ENCODE measurements at places on chromosomes 7 and 10.

GRCh38 chr7:52249741-52250140 lies 785.7 kb upstream of the POM121L12 start:
- DNase-seq = no peak
- H3K27me3 ChIP-seq = no peaks in the 10 kb centered on the region
- H3K27ac ChIP-seq = no peak overlapping the region
- no peaks in the 10 kb centered on the region for H3K36me3 ChIP-seq
- no peak overlapping the region for H3K4me3 ChIP-seq
- H3K4me1 ChIP-seq = no peaks in the 10 kb centered on the region

DNA sequence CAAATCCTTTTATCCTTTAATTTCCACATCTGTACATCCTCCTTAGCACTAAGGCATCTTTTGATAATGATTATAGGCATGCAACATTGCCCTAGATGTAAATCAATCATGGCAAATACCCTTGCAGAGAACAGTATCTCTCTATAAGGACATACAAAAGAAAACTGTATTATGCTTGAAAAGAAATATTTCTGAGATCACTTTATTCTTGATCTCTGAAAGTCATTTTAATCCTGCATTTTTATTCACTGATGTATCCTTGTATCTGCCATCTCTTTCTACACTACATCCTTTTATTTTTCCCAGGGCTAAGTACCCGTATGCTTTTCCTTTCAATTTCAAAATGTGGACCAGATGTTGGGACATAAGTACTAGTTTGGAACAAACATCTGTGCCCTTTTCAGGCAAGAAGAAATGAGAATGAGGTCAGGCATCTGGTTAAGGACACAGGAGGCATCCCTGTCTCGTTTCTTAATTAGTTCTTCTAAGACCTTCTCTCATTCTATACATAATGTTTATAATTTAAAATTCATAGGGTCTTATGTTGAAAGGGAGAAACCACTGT lies 338.6 kb downstream of the CNTNAP2 start:
- H3K4me3 ChIP-seq = no peak overlapping the region
- no peaks in the 10 kb centered on the region for H3K27me3 ChIP-seq
- H3K4me1 ChIP-seq = no peaks in the 10 kb centered on the region

- DNase-seq = no peak
- H3K4me1 ChIP-seq = no peaks in the 10 kb centered on the region
- H3K27ac ChIP-seq = no peak overlapping the region
These were observed 128.4 kb downstream of the MTERF1 start for GRCh38 chr7:91752102-91752501.

DNA sequence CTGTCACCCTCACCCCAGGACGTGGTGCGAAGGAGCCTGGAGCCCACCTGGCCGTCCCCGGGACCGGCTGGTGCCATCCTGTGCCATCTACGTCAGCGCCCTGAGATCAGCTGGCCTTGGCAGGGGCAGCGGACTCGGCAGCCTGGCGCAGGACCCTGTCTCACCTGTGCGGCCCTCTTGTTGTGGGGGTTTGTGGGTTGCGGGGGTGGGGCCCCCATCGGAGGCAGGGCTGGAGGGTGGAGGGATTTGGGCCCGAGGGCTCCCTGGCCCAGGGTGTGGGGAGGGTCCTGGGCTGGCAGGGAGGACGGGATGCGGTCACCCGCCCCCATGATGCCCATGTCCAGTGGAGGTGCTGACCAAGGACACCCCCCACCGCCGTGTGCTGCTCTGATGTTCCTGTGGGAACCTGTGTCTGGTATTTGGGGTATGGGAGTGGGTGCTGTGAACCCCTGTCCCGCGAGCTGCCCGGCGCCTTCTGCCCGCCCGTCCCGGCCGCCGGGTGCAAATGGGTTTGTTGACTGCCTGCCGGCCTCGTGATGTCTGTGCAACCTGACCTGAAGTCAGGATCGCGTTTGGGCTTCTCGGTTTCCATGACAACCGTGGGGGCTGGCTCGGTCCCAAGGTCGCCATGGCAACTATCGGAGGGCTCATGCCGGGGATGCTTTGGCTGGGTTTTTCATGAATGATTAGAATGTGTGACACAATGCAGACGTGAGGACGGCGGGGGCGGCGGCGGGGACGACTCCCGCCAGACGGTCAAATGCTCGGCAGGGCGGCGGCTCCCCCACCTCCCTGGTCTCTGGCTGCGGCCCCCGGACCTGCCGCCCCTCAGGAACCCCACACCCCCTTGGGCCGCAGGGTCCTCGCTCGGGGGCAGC lies 7.3 kb downstream of the MAFK start:
- peak; percentile 62 for DNase-seq
- H3K4me1 ChIP-seq = peaks cover 22% of the 10 kb centered on the region
- peak overlapping the region; percentile 51 for H3K4me3 ChIP-seq
- H3K27ac ChIP-seq = peak overlapping the region; percentile 98
- no peaks in the 10 kb centered on the region for H3K27me3 ChIP-seq

DNA sequence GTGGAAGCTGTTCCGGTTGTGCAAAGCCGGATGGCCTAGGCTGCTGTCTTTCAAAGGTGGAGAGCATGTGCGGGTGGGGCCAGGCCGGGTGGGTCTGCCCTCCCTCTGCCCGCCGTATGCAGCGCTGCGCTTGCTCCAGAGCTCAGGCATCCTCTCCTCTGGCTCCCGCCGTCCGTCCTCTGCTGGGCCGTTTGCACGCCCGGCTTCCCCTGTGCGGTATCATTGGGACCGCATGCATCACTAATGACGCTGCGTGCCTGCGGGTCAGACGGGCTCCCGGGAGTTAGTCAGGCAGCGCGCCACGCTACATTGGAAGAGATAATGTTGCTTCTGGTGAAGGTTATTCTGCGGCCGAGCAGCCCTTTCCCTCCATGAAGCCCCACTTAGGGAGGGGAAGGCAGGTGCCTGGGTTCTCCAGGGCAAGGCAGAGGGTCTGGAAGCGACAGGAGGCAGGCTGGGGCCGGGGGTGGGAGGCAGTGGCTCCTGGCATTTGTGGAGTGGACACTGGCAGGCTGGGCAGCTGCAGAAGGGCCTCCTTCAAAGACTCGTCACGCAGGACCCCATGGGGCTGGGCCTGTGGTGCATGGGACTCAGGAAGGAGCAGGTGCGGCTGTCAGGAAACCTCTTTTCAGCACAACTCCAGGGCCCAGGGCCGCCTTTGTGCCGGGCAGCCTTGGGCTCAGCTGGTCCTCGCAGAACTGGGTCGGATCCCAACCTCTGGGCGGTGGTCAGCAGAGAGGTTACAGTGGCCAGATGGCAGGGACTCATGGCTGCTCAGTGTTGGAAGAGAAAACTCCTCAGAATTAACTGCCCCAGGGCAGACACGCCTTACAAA lies 318.5 kb downstream of the WDR37 start:
- H3K4me3 ChIP-seq = no peak overlapping the region
- no peaks in the 10 kb centered on the region for H3K36me3 ChIP-seq
- H3K4me1 ChIP-seq = peaks cover 6% of the 10 kb centered on the region
- no peak for DNase-seq
- peaks cover 23% of the 10 kb centered on the region for H3K27me3 ChIP-seq

- no peak overlapping the region for H3K27ac ChIP-seq
- no peaks in the 10 kb centered on the region for H3K36me3 ChIP-seq
- no peak for DNase-seq
- H3K4me1 ChIP-seq = peaks cover 50% of the 10 kb centered on the region
- H3K27me3 ChIP-seq = no peaks in the 10 kb centered on the region
These were observed 25.1 kb downstream of the CDK14 start for GRCh38 chr7:90621125-90621746.

- peak overlapping the region; percentile 80 for H3K4me3 ChIP-seq
- no peaks in the 10 kb centered on the region for H3K36me3 ChIP-seq
- peaks cover 23% of the 10 kb centered on the region for H3K27me3 ChIP-seq
- H3K4me1 ChIP-seq = no peaks in the 10 kb centered on the region
- no peak overlapping the region for H3K27ac ChIP-seq
These were observed 285.1 kb downstream of the ZEB1 start for GRCh38 chr10:31604096-31604495.

DNA sequence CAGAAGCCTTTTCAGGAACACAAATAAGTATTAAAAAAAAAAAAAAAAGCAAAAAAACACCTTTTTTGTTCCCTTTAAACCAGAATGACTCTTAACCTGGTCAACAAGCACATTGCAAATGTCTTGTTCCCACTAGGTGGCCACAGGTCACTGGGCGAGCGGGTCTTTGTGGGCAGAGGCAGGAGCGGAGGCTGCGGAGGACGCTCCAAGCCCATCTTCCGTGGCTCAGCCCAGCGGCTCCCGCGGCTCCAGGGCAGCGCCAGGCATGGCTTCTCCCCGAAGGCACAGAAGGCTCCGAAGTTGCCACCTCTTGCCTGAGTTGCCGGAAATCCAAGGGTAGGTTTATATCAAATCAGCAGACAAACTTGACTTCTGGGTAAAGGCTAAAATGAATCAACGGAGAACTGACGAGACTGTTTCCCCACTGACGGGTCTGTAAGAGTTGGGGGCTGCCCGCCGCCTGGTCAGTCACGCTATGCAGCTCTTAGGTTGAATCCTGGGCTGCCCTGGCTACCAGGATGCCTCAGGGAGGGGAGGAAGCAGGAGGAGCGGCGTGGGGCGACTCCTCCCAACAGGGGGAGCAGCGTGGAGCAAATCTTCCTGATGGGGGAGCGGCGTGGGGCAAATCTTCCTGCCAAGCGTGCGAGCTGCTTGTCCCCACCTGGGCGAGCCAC lies 144.5 kb downstream of the PTPRN2 start:
- H3K27ac ChIP-seq = no peak overlapping the region
- no peaks in the 10 kb centered on the region for H3K27me3 ChIP-seq
- H3K4me3 ChIP-seq = no peak overlapping the region
- H3K36me3 ChIP-seq = no peaks in the 10 kb centered on the region

DNA sequence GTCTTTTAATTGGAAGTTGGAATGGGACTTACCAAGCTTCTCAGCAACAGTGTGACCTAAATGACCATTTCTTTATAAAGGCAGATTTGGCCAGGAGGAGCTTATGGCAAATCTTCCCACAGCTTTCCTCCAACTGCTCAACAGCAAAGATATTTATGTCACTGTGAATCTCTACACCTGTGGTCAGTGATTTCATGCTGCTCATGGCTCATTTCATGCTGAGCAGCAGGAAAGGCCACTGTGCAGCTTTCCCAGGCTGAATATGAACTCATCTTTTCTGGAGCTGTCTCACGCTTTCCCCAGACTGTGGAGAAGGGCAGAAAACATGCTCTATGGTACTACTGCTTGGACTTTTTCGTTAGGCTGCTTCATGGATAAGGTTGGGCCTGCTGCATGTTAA lies 29.8 kb downstream of the CALCR start:
- no peak for DNase-seq
- no peak overlapping the region for H3K27ac ChIP-seq
- no peak overlapping the region for H3K4me3 ChIP-seq
- no peaks in the 10 kb centered on the region for H3K36me3 ChIP-seq

- no peak overlapping the region for H3K27ac ChIP-seq
- H3K36me3 ChIP-seq = no peaks in the 10 kb centered on the region
- no peak overlapping the region for H3K4me3 ChIP-seq
- DNase-seq = no peak
- H3K27me3 ChIP-seq = peaks cover 15% of the 10 kb centered on the region
- H3K4me1 ChIP-seq = peaks cover 5% of the 10 kb centered on the region
These were observed 171.6 kb upstream of the NPSR1 start for GRCh38 chr7:34486371-34486770.

GRCh38 chr10:28743576-28743975 lies 66.3 kb downstream of the BAMBI start:
- H3K4me3 ChIP-seq = peak overlapping the region; percentile 27
- peaks cover 2% of the 10 kb centered on the region for H3K27me3 ChIP-seq
- H3K4me1 ChIP-seq = peaks cover 8% of the 10 kb centered on the region

GRCh38 chr7:28410628-28411531 lies 1.4 kb upstream of the CREB5 start:
- peak overlapping the region; percentile 89 for H3K27ac ChIP-seq
- peaks cover 13% of the 10 kb centered on the region for H3K4me1 ChIP-seq
- H3K27me3 ChIP-seq = peaks cover 86% of the 10 kb centered on the region
- no peaks in the 10 kb centered on the region for H3K36me3 ChIP-seq
- H3K4me3 ChIP-seq = peak overlapping the region; percentile 82
- peak; percentile 10 for DNase-seq

DNA sequence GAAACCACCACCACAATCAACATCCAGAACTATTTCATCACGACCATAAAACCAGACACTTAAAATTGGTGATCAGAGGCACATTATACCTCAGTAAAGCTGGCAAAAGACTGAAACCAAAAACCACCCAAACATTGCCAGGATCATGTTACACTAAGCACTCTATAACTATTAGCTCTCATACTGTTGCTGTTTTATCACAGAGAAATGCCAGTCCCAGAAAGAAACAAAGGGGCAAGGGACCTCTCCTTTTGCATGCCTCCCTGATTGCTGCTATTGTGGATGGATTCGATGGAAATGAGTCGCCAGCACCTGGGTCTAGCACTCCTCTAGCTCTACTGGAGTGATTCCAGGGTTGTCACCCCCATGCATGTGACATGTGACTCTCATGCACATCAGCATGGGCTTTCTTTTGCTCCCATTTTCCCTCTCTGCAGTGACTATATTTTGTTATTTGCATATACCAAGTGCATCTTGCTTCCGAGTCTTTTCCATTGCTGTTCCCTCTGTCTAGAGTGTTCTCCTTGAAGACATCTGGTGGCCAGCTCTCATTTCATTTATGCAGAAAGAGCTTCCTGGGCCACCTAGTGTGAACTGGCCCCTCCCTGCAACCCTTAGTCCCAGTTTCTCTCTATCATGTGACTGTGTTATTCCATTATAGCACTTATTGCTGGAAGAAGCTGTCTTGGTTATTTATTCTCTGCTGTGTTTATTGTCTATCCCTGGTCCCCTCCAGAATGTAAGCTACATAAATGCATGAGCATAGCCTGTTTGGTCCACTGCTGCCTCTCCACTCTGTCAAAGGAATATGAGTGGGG lies 300.6 kb downstream of the PLXNA4 start:
- H3K4me1 ChIP-seq = no peaks in the 10 kb centered on the region
- H3K36me3 ChIP-seq = no peaks in the 10 kb centered on the region
- no peak overlapping the region for H3K27ac ChIP-seq
- H3K27me3 ChIP-seq = peaks cover 13% of the 10 kb centered on the region
- H3K4me3 ChIP-seq = no peak overlapping the region

- no peak for DNase-seq
- no peak overlapping the region for H3K27ac ChIP-seq
- H3K27me3 ChIP-seq = peaks cover 3% of the 10 kb centered on the region
- H3K4me3 ChIP-seq = no peak overlapping the region
- peaks cover 2% of the 10 kb centered on the region for H3K4me1 ChIP-seq
These were observed 33.1 kb upstream of the GALNT11 start for GRCh38 chr7:151992375-151992774.

DNA sequence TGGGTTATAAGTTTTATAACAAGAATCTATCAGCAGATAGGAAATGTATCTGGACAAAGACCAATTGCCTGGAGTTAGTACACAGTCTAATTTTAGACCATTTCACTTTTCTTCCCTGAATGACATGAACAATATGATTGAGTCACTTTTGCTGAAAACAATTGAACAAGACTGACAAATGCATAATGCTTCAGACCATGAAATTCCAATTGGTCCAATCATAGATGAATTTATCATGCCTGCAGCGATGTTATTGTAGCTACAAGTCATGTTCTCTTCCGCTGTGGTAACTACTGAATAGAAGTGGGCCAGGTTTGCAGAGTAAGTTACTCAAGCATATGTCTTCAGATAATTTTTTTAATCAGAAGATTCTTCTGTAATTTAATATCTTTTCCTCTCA lies 73.4 kb downstream of the VSTM2A start:
- H3K4me3 ChIP-seq = no peak overlapping the region
- H3K27me3 ChIP-seq = no peaks in the 10 kb centered on the region
- H3K27ac ChIP-seq = no peak overlapping the region
- H3K4me1 ChIP-seq = no peaks in the 10 kb centered on the region
- H3K36me3 ChIP-seq = no peaks in the 10 kb centered on the region
- DNase-seq = no peak

GRCh38 chr7:36441344-36442022 lies 51.8 kb downstream of the ANLN start:
- DNase-seq = no peak
- H3K27me3 ChIP-seq = no peaks in the 10 kb centered on the region
- no peak overlapping the region for H3K4me3 ChIP-seq
- H3K27ac ChIP-seq = no peak overlapping the region
- H3K4me1 ChIP-seq = no peaks in the 10 kb centered on the region

GRCh38 chr10:60341969-60342368 lies 47.7 kb downstream of the ANK3 start:
- H3K36me3 ChIP-seq = no peaks in the 10 kb centered on the region
- H3K4me1 ChIP-seq = peaks cover 4% of the 10 kb centered on the region
- no peak overlapping the region for H3K27ac ChIP-seq
- H3K27me3 ChIP-seq = no peaks in the 10 kb centered on the region

All from progenitor cell of endocrine pancreas (in vitro differentiated cells).